Fibroblast of lung (primary cell): ENCODE measurements at places on chromosomes 4 and X. TPM values are rescaled to one million over a fixed set of nuclear protein-coding genes. Genes with fewer than 3 reads are reported as not detected.

DNA sequence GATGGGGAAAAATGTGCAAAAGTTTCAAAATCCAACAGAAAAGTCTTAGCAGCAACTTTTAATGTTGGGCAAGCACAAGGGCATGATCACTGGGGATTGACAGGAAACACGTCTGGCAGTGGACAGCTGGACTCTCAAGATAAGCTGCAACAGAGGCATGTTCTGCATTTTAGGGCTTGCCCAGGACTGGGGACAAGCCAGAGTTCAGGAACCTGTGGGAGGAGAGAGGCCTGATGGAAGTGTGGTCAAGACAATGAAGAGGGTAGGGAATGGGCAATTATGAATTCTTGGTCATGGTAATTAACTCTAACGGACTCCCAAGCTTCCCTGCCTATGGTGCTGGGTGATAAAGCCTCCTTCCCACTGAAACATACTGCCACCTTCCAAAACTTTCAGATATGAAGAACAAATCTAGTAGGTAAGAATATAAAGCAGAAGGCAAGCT is 48.4 kb downstream of the ANXA3 start:
- no peaks in the 10 kb centered on the region for H3K27me3 ChIP-seq
- no peak for DNase-seq
- no peaks in the 10 kb centered on the region for H3K4me1 ChIP-seq
- H3K4me3 ChIP-seq = no peak overlapping the region

Gene TEC
- 1.5 and 5.3 TPM in 2 replicates for total RNA-seq

DNA sequence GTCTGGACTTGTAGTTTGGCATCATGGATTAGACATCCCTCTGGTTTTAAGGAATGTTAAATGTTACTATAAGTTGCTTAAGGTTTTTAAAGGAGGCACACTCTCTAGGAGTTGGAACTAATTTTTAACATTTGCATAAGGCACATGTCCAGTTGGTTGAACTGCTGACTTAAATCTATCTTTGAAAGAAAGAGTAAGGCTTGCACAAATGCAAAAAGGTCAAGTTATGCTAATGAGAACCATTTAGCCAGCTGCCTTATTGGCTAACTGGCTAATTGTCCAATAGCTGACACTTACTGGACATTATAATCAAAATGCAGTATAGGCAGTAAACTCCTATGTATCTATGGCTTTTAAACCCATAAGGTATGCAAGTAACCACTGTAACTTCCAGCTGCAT is 206.1 kb upstream of the TTC29 start:
- H3K27ac ChIP-seq = no peak overlapping the region
- no peaks in the 10 kb centered on the region for H3K27me3 ChIP-seq
- H3K4me3 ChIP-seq = no peak overlapping the region

DNA sequence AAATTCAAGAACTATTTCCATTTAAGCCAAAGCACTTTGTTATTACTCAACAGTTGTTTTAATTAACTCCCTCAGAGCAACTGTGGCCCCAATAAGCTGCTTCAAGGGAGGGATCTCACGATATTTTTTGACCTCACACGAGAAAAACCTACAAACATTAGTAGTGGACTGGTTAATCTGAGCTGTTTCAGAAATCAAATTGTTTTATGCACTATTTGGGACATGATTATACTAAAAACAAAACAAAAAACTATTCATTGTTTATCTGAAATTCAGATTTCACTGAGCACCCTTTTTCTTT is 74.3 kb downstream of the DCHS2 start:
- H3K4me1 ChIP-seq = no peaks in the 10 kb centered on the region
- no peaks in the 10 kb centered on the region for H3K36me3 ChIP-seq
- peak overlapping the region; percentile 57 for H3K4me3 ChIP-seq
- no peak overlapping the region for H3K27ac ChIP-seq
- DNase-seq = no peak
- H3K27me3 ChIP-seq = no peaks in the 10 kb centered on the region

DNA sequence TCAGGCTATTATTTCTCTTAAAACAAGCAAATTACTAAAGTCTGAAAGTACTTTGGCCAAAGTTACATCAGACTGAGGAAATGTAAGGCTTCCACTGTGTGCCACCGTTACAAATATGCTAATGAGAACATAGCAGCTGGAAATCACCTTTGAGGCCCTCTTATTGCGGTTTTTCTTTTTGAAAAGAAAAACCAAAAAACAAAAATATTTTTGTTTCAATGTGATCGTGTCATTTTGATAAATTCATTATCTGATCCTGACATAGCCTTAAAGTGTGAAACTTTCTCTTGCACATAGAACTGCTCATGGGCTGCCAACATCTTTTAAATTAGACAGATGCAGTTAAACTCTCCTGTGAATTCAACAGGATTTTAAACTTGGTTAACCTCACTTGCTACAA is 2.8 kb upstream of the TIFA start:
- H3K4me3 ChIP-seq = no peak overlapping the region
- DNase-seq = no peak
- peaks cover 2% of the 10 kb centered on the region for H3K4me1 ChIP-seq
- H3K27me3 ChIP-seq = no peaks in the 10 kb centered on the region
- H3K27ac ChIP-seq = no peak overlapping the region
